Kidney (tissue), 22 donors: ENCODE measurements at places on chromosomes 2 and 18.
A peak's percentile ranks its signal among the peaks of the same experiment; 100 is the strongest.

DNA sequence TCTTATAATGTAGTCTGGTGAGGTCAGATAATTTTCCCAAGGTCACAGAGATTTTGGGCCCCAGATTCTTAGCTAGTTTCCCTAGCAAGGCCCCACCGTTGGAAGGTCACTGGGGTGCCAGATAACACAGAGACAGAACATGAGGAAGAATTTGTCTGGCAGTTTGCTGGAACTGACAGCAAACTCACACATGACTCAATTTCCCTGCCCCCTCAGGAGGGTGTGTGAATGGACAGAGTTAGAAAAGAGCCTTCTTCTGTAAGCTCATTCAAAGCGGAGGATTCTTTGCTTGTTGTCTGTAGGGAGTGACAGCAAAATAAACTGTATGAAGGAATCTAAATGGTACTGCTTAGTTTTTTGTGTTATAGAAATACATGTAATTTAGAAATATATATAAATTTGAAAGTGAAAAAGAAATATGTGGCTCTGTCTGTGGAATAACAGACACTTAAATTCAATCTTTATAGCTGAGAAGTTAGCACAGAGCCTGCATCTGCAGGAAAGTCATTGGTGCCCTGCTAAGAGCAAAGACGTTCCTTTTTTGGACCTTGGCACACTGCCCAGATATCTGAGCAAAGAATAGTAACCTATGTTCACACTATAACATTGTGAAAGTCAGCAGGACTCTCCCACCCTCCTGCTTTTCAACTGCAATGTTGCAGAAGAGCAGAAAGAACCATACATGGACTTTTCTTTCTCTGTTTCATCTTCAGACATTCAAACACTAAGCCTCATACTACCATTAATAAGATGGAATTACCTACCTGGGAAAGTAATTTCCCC is 2.1 kb downstream of the MDH1 start:
- H3K36me3 ChIP-seq: no peaks in the 10 kb centered on the region
- DNase-seq: no peak
- H3K4me1 ChIP-seq: peaks cover 3% of the 10 kb centered on the region
- no peak overlapping the region for H3K27ac ChIP-seq
- no peak overlapping the region for H3K4me3 ChIP-seq

DNA sequence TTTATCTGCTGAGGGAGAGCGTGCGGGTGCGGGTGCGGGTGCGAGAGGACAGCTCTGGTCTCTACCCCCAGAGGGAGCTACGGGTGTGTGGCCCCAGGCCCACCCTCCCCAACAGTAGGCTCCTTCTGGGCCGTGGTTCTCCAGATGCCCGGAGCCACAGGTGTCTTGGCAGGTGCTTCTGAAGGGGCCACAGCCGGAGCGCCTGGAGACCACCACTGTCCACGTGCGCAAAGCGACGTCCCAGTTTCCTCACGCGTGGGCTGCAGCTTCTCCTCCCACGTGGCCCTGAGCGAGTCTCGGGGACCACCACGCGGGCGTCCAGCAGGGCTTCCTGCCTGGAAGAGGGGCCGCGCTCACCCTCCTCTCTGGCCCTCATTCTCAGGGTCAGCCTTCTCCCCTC is 90.6 kb downstream of the BIN1 start:
- H3K4me3 ChIP-seq: no peak overlapping the region
- H3K27me3 ChIP-seq: no peaks in the 10 kb centered on the region
- DNase-seq: no peak
- peaks cover 5% of the 10 kb centered on the region for H3K4me1 ChIP-seq
- no peaks in the 10 kb centered on the region for H3K36me3 ChIP-seq

GRCh38 chr18:75958683-75959082 is 531.2 kb upstream of the SMIM21 start:
- no peak overlapping the region for H3K27ac ChIP-seq
- no peaks in the 10 kb centered on the region for H3K27me3 ChIP-seq
- no peak for DNase-seq
- H3K4me3 ChIP-seq: no peak overlapping the region

- H3K36me3 ChIP-seq: no peaks in the 10 kb centered on the region
- no peak overlapping the region for H3K4me3 ChIP-seq
- no peaks in the 10 kb centered on the region for H3K4me1 ChIP-seq
- no peak overlapping the region for H3K27ac ChIP-seq
- no peak for DNase-seq
Observed at GRCh38 chr18:10090668-10091067, 176.9 kb downstream of the VAPA start.

DNA sequence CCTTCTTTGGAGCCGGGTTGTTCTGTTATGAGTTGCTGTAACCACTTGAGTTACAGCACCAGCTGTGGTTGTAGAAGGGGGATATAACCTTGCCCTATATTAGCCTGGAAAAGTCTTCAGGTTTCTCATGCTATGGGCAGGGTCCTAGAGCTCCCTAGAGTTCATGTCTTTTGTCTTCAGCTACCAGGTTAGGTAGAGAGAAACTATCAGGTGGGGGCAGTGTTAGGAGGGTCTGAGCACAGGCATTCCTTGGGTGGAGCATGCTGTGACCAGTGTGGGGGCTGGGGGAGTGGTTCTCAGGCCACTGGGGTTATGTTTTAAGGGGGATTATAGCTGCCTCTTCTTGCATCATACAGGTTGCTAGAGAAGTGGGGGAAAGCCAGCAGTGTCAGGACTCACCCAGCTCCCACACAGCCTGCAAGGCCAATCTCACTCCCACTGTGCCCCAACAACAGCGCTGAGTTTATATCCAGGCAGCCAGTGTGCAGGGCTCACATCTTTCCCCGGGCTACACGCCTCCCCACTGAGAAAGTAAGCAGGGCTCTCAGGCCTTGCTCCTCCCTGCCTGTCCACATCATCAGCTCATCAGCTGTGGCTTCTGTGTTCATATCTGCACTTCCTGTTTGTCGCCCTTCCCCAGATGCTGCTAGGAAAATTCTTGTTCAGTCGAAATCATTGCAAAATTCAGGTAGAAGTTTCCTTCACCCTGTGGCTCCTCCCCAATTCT is 133.8 kb upstream of the NRXN1 start:
- no peaks in the 10 kb centered on the region for H3K27me3 ChIP-seq
- H3K4me1 ChIP-seq: no peaks in the 10 kb centered on the region
- DNase-seq: no peak
- no peaks in the 10 kb centered on the region for H3K36me3 ChIP-seq
- H3K4me3 ChIP-seq: no peak overlapping the region

DNA sequence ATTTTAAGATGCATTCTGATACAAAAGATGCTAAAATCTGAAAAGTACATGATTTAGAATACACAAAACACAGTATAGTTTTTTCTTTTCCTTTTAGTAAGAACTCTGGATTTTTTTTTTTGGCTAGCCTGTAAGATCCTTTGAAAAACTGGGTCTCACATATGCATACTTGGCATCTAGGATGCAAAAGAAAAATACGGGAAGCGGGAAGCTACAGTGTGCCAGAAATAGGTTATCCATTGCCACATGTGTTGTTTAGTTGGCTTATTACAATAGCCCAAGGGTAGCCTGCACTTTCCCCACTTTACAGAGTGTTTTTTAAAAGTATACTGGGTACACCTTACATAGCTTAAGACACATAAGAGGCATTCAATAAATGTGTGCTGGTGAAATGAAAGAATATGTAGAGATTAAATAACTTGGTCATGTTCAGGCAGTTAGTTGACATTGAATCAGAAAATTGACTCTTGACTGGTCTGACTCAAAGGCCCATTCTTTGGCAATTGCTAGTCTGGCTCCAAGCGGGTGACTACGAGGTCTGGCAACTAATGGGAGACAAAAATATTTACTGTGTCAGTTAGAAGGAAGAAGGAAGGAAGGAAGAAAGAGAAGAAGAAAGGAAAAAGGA is 286.8 kb upstream of the TRIB2 start:
- no peaks in the 10 kb centered on the region for H3K27me3 ChIP-seq
- H3K27ac ChIP-seq: no peak overlapping the region
- no peaks in the 10 kb centered on the region for H3K4me1 ChIP-seq
- H3K4me3 ChIP-seq: no peak overlapping the region

- DNase-seq: no peak
- no peaks in the 10 kb centered on the region for H3K4me1 ChIP-seq
Observed at GRCh38 chr2:108278631-108279030, 10.1 kb upstream of the SULT1C2 start.

GRCh38 chr2:8229546-8229986 is 452.3 kb upstream of the ID2 start:
- peaks cover 3% of the 10 kb centered on the region for H3K4me1 ChIP-seq
- no peak overlapping the region for H3K4me3 ChIP-seq
- no peak overlapping the region for H3K27ac ChIP-seq
- H3K36me3 ChIP-seq: no peaks in the 10 kb centered on the region

GRCh38 chr18:79317703-79318102 is 78.0 kb upstream of the NFATC1 start:
- H3K36me3 ChIP-seq: peaks cover 6% of the 10 kb centered on the region
- H3K27me3 ChIP-seq: no peaks in the 10 kb centered on the region
- no peaks in the 10 kb centered on the region for H3K4me1 ChIP-seq
- DNase-seq: no peak

- H3K36me3 ChIP-seq: no peaks in the 10 kb centered on the region
- no peak for DNase-seq
- H3K4me3 ChIP-seq: no peak overlapping the region
Observed at GRCh38 chr2:130849896-130850787, 13.4 kb downstream of the ARHGEF4 start.

GRCh38 chr2:177306550-177306949 is 42.0 kb upstream of the NFE2L2 start:
- H3K27me3 ChIP-seq: no peaks in the 10 kb centered on the region
- H3K27ac ChIP-seq: no peak overlapping the region
- DNase-seq: no peak
- peaks cover 5% of the 10 kb centered on the region for H3K36me3 ChIP-seq

- no peak for DNase-seq
- no peaks in the 10 kb centered on the region for H3K4me1 ChIP-seq
- H3K27ac ChIP-seq: no peak overlapping the region
- H3K27me3 ChIP-seq: no peaks in the 10 kb centered on the region
Observed at GRCh38 chr18:7914834-7915670, 347.9 kb downstream of the PTPRM start.

- H3K4me1 ChIP-seq: no peaks in the 10 kb centered on the region
- H3K27me3 ChIP-seq: no peaks in the 10 kb centered on the region
- no peak for DNase-seq
Observed at GRCh38 chr2:120948662-120949011, 213.0 kb downstream of the GLI2 start.

DNA sequence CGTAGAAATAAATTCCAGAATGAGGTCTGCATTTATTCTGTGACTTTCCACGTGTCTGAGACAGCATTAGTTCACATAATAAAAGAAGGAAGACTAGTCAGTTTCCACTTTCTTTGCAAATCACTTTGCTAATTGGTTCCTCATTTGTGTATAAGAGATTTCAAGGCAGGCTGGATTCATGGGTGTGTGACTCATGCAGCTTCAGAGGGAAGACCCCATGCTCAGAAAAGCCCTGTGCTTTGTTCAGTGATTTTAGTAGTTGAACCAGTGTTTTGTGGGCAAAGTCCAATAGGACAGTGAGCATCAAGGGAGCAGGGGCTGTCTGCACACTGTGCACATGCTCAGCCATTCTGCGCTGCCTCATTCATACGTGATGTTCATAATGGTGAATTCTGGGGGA is 297.8 kb downstream of the DLGAP1 start:
- peak; percentile 7 for DNase-seq
- no peak overlapping the region for H3K4me3 ChIP-seq
- no peaks in the 10 kb centered on the region for H3K4me1 ChIP-seq

- peak overlapping the region; percentile 36 for H3K27ac ChIP-seq
- DNase-seq: no peak
- no peaks in the 10 kb centered on the region for H3K36me3 ChIP-seq
Observed at GRCh38 chr2:196242131-196242620, 70.8 kb upstream of the STK17B start.

- H3K36me3 ChIP-seq: no peaks in the 10 kb centered on the region
- H3K4me3 ChIP-seq: no peak overlapping the region
- DNase-seq: no peak
- H3K4me1 ChIP-seq: no peaks in the 10 kb centered on the region
Observed at GRCh38 chr18:67151366-67151765, 365.2 kb downstream of the DSEL start.

DNA sequence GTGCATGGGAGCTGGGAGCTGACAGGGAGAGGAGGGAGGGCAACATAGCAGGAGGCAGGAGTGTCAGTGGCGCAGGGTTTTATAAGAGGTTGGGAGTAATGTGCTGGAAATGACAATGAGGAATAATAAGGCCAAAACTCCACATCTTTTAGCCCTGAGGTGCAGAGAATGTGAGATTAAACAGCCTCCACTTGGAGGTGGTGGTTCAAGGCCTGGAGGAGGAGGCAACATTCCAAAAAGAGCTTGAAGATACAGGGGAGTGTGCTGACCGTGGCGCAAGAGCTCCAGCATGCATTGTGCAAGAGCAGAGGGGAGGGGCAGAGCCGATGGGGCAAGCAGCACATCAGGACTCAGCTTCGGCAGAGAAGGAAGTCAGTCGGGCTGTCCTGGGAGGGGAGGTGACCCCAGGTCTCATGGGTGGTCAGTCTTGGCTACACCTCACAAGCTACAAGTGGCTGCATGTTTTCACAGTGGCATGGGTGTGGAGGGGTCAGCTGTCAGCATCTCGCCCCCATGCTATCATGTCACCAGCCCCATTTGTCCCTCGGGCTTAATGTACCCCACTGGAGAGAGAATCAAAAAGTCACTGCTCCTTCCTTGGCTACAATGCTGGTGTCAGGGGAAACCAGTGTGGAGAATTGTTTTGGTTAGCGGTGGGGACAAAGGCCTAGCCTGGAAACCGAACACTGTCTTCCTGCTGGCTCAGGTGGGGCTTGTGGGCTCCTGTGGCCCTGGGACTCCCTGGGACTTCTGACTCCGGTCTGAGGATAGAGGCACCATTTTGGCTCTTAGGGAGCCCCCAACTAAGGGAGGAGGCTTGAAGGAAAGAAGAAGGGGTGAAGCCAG is 208.0 kb downstream of the ZFP36L2 start:
- H3K27ac ChIP-seq: no peak overlapping the region
- H3K27me3 ChIP-seq: no peaks in the 10 kb centered on the region
- no peaks in the 10 kb centered on the region for H3K36me3 ChIP-seq
- no peaks in the 10 kb centered on the region for H3K4me1 ChIP-seq

GRCh38 chr2:131011486-131011885 is 81.8 kb downstream of the FAM168B start:
- no peaks in the 10 kb centered on the region for H3K27me3 ChIP-seq
- no peaks in the 10 kb centered on the region for H3K36me3 ChIP-seq
- H3K4me3 ChIP-seq: no peak overlapping the region

- H3K27ac ChIP-seq: no peak overlapping the region
- no peaks in the 10 kb centered on the region for H3K27me3 ChIP-seq
- H3K4me1 ChIP-seq: peaks cover 45% of the 10 kb centered on the region
- no peak for DNase-seq
- no peak overlapping the region for H3K4me3 ChIP-seq
- H3K36me3 ChIP-seq: no peaks in the 10 kb centered on the region
Observed at GRCh38 chr18:61856678-61857077, 36.1 kb downstream of the RNF152 start.

DNA sequence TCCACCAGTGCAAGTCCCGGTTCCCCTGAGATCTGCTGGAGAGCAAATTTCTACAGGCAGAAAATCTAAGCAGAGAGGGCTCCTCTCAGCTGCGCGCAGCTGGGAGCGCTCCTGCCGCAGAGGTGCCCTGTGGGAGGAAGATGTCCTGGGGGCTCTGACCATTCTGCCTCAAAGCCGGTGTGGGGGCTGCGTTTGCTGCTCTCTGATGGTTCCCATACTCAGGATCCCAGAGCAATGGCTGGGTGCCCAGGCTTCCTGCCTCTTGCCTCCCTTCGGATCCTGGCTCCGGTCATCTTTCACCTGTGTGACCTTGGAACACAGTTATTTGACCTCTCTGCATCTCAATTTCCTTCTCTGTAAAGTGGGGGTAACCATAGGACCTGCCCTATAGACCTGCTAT is 434.2 kb downstream of the ZNF521 start:
- no peak overlapping the region for H3K4me3 ChIP-seq
- no peaks in the 10 kb centered on the region for H3K27me3 ChIP-seq
- no peaks in the 10 kb centered on the region for H3K4me1 ChIP-seq
- no peak for DNase-seq
- no peak overlapping the region for H3K27ac ChIP-seq
- H3K36me3 ChIP-seq: no peaks in the 10 kb centered on the region
